T follicular helper cell (primary cell): ENCODE measurements at places on chromosomes 3 and 15.

- DNase-seq: no peak
Observed at GRCh38 chr3:152203652-152204051, 65.1 kb upstream of the MBNL1 start.

DNA sequence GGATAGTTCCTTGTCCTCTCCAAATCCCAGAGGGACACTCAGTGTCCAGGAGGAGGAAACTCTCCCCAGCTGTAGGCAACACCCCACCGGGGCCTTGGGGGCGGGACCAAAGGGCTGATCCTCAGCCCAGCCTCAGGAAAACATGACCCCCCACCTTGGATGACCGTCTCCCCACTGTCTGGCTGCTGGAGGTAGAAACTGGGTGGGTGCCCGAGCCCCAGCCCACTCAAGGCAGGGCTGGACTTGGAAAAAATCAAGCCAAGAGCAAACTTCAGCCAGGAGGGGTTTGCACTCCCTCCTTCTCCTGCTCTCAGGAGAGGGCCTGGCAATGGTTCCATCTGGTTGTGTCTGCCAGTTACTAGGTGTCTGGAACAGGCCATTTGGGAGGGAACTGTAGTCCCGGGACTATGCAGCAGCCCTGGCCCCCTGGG lies 3.6 kb upstream of the RASL12 start:
- no peak for DNase-seq

GRCh38 chr3:193701953-193702635 lies 109.1 kb downstream of the OPA1 start:
- no peak for DNase-seq

DNA sequence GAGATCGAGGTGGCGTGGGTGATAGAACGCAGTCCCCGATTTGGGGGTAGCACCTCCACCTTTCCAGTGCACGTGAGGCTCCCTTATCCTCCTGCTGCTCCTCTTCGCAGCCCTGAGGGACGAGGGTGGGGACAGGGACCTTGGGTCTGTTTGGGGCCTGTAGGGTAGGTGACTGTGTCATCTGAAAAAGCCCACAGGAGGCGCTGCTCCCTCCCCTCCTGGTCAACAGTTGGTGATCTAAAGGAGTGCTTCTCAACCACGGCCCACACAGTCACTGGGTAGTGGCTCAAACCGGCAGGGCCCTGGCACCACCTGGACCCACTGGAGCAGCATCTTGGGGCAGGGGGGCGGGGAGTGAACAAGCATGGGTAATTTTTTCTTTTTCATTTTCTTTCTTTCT lies 7.1 kb downstream of the LRRK1 start:
- no peak for DNase-seq

DNA sequence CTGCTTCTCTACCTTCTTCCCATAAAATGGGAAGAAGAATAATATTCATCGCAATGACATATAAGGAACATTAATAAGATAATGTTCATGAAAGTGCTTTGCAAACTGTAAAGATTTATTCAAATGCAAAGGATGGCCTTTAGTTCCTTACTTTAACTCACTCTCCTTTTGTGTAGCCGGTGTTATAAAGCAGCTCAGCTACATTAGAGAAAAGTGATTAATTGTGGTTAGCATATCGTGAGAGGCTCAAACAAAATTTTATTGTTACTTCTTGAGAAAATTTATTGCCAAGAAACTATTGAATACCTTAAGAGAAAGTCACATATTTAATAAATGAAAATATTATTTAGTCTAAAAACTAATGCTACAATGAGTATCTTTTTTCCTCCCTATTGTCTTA lies 250.7 kb upstream of the NR2E3 start:
- no peak for DNase-seq

DNA sequence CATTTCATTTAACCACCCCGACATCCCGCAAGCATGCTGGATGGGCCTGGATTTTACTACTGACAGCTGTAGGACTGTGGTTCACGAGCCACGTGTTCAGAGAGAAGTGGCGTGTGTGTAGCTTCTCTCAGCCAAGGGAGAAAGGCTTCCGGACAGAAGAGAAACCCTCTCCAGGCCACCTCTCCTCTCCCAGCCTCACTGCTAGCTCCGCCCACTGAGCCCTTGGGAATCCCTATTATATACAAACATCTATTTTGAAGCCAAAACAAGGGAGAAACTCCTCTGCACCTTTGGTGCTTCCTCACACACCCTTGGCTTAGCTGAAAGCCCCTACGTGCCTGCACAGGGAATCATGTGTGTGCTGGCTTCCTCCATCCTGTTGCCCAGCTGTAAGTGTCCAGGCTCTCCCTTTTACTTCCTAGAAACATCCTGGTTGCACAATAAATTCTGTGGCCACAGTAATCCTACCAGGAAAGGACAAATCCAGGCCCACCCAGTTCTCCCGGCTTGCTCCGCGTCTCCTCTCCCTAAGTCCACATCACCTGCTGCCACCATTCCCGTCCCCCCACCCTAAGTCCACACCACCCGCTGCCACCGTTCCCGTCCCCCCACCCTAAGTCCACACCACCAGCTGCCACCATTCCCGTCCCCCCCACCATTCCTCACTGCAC lies 30.5 kb downstream of the PCSK6 start:
- no peak for DNase-seq

DNA sequence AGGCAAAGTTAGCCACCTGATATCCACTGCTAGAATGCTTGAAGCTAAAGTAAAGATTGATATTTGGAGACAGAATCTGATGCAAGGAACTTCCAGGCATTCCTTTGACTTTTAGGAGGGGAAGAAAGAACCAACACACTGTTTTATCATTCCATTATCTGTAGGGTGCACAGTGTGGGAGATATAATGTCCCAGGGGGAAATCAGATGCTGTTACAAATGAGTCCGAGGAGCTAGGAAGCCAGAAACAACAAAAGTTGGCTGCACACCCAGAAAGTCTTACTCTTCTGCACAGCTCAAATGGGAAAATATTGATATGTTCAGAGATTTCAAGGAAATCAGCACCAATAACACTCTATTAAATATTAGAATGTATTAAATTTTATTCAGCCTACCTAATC lies 113.6 kb upstream of the ROBO1 start:
- DNase-seq: no peak

- DNase-seq: no peak
Observed at GRCh38 chr3:16417945-16418739, 95.4 kb downstream of the RFTN1 start.

GRCh38 chr3:174596447-174596982 lies 262.6 kb upstream of the NAALADL2 start:
- DNase-seq: no peak
